Activated T-helper 2 cell treated with anti-CD3 and anti-CD28 coated beads, Interferon-gamma antibody, Interleukin-2, Interleukin-4, amounts not matched to agents 10 μg/mL and 5 μg/mL and 100 μg/mL, durations not matched to agents 14 hours and 24 hours and 36 hours (primary cell): ENCODE measurements at places on chromosomes 13 and 19. TPM values are rescaled to one million over a fixed set of nuclear protein-coding genes. Genes with fewer than 3 reads are reported as not detected.

NLRP8 gene
- total RNA-seq, result not detected in 2 replicates

NLRP9 gene
- not detected in 2 replicates for total RNA-seq

IGFL1 gene
- total RNA-seq, result not detected in 2 replicates

PSG11 gene
- total RNA-seq, result not detected in 2 replicates

CEACAM16 gene
- total RNA-seq, result not detected in 2 replicates

ELSPBP1 gene
- total RNA-seq, result not detected in 2 replicates

MYBPC2 gene
- total RNA-seq, result 0.21 and 0.25 TPM in 2 replicates

NLRP7 gene
- not detected in 2 replicates for total RNA-seq

HS6ST3 gene
- not detected in 2 replicates for total RNA-seq

KPNA3 gene
- total RNA-seq, result 46.1 and 49.0 TPM in 2 replicates
